ENCODE measurements at places on chromosomes 12 and 14.

DNA sequence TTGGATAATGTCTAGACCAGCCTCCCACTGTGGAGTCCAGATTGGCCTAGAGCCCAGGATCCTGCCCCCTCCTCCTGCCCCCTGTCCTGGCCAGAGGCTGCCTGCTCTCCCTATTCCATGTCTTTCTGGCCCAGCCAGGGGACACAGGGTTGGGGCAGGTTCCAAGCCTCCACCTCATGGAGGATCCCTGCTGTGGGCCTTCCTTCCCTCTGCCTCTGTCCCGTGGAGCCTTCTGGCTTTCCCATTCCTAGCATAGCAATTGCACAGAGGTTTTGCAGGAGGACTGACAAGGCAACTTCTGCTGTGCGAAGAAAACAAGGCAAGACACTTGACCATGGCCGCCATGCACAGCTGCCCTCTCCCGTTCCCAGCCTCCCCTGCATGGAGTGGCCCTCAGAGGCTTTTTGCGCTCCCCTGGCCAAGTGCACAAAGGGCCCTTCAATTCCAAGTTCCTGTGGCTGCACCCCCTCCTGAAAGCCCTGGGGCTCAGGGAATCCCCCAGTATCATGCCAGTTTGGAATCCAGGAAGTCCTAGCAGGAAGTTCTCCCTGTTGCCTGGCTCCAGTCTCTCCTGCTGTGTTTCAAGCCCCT is 42.1 kb downstream of the KRT80 start:
- DNase-seq, result no peak

DNA sequence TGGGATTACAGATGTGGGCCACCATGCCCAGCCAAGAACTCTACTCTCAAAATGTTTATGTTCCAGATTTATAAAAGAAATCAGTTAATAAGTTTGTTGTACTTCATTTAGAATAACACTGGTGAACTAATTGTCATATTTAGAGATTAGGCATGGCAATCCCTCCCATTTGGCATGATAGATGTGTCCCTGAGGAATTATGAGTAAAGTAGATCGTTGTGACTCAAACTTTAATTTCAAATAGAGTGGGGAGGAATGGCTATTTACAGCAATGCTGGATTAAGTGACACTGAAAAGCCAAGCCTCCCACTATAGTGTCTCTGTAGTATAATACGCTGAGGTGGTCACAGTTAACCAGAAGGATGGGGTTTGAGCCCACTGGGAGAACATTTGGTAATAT is 39.3 kb upstream of the RTRAF start:
- DNase-seq, result no peak

- DNase-seq, result no peak
Observed at GRCh38 chr12:112543751-112544150, 125.0 kb downstream of the PTPN11 start.

DNA sequence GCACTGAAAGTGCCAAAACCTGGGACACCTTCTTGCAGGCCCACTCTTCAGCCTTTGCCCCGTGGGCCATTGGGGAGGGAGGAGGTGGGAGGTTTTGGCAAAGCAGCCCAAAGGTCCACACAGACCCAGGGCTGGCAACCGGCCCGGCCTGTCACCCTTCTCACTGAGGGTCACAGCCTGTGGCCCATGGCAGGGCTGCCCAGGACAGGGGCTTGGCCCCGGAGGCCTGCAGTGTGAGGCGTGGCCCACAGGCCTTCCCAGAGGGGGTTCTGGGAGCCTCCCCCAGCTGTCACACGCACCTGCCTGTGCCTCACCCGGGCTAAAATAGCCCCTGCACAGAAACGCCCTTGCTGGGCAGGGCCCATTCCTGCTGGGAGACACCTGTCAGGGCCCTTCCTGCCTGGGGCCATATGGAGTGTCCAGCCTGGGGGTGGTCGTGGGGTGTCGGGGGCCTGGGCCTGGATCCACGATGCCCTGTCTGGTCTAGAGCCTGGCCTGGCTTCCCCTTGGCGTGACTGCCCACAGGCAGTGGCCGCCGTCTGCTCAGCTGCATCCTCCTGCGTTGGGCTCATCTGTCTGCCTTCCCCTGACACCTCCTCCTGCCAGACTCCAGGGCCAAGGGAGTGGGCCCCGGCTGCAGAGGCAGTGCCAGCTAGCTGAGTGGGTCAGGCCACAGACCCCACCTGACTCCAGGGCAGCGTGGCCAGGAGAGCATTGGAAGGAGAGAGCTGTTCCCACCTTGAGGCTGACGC is 19.2 kb downstream of the PACS2 start:
- DNase-seq, result no peak

GRCh38 chr14:104697892-104698583 is 8.6 kb downstream of the INF2 start:
- no peak for DNase-seq

DNA sequence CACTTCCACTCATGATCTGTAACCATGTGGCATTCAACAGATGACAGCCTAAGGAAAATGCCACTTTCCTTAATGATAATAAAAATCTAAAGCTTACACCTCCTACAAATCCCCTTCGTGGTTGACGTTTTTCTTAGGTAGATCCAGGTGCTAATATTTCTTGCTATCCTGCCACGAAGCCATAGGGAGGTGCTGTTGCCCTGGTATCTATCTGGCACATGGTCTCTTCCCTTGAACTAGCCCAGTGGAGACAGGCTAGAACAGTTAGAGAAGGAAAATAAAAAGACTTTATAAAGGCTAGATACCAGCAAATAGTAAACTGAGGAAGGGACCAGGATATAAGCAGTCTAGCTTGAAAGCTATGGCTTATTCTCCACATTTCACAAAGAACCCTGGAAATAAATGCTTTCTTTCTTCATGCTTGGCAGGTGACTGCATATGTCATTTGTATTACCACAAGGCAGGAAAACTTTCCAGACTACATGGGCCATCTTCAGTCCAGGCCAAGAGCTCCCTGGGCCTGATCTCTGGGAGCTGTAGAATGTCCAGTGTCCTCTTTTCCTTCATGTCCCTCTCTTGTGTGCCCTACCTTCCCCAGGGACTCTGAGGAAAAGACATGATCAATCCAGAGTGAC is 15.3 kb downstream of the SPIC start:
- DNase-seq, result no peak

DNA sequence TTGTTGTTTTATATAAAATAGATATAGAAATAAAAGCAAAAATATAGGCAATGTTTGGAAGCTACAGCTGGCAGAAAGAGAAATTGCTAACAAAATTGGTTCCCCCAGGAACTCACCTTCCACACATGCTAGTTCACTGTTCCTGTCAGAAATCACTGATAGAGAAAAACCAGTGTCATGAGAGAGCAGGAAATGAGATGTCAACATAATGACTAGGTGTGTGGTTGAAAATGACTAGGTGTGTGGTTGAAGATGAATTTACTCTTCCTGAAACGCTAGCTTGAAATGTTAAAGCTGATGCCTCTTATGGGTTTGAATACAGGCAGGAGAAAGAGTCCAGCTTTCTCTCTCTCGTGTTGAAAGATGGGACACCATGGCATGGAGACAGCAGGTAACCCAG is 216.3 kb downstream of the C12orf42 start:
- DNase-seq, result no peak

DNA sequence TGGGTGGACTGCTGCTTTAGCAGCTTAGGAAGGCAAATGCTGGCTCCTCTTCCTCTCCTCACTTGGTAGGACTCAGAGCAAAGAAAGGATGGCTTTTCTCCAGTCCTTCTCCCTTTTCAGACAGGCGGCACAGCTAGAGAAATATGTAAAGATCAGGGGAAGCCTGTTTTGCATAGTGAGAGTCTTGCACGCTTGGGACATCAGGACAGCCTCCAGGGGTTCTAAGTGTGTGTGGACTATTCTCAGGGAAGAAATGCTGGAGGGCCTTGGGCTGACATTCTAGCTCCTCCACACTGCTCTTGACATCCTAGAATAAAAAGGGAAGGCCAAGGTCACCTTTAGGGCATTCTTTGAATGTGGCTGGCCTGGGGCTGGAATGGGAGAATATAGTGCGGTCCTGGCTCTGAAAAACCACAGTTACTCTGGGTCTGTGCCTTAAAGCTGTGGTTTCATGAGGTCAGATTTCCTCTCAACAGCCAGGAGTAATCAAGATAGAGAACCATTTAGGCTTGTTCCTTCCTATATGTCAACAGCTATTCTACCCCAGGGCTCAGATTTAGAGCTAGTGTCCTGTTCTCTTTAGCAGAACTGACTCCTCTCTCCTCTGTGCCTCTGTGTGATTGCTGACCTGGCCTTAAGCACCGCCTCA is 24.3 kb downstream of the CMA1 start:
- no peak for DNase-seq

DNA sequence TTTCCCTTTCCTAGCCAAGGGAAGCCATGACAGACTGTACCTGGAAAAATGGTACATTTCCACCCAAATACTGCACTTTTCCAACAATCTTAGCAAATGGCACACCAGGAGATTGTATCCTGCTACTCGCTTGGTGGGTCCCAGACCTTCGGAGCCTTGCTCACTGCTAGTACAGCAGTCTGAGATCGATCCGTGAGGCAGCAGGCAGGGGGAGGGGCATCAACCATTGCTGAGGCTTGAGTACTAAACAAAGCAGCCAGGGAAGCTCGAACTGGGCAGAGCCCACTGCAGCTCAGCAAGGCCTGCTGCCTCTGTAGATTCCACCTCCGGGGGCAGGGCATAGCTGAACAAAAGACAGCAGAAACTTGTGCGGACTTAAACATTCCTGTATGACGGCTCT is 218.8 kb downstream of the LRIG3 start:
- DNase-seq, result no peak

DNA sequence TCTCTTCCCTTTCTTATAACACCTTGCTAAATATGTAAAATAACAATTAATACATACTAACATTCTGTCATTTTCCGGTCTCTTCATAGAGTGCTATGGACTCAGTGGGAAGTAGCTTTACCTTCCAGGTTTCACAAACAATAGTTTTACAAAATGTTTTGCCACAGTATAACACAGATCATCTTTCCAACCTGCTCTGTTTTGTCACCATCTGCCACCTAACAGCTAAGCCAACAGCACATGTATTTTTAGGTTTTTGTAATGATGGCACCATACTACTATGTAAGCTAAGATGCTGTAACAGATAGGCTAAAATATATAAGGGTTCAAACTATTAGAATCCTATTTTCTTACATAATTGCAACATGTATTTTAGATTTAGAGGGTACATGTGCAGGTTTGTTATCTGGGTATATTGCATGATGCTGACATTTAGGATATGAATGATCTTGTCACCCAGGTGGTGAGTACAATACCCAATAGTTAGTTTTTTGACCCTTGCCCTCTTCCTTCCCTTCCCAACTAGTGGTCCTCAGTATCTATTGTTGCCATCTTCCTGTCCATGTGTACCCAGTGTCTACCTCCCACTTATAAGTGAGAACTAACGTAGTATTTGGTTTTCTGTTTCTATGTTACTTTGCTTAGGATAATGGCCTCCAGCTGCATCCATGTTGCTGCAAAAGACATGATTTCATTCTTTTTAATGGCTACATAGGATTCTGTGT is 8.7 kb downstream of the RHOJ start:
- DNase-seq, result no peak

- DNase-seq, result peak; percentile 14
Observed at GRCh38 chr14:98494582-98494981, 777.4 kb downstream of the BCL11B start.

DNA sequence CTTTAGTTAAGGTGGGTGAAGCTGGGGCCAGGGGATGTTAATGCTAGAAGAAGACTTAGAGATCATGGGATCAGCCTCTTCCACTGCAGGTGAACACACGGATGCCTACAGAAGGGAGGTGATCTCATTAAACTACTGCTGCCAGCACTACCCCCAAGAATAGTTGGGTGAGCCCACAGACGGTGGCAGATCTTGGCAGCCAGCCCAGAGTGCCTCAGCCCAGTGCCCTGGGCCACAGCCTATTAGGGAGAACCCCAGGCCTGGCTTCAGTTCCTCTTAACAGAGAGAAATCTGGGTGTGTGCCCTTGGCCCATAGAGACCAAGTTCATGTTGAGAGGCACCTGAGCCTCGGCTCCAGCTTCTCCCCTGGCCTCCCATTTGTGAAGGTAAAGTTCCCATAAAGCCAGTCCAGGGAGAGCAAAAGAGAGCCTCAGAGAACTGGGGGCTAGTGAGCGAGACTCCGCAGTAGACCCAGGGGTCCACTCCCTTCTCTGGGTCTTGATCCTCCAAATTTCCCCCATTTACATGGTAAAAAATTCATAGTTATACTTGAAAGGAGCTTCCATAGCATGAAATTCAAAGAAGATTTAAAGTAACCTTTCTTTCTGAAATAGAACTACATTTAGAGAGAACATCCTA is 125.0 kb upstream of the CCND2 start:
- DNase-seq, result peak; percentile 41

DNA sequence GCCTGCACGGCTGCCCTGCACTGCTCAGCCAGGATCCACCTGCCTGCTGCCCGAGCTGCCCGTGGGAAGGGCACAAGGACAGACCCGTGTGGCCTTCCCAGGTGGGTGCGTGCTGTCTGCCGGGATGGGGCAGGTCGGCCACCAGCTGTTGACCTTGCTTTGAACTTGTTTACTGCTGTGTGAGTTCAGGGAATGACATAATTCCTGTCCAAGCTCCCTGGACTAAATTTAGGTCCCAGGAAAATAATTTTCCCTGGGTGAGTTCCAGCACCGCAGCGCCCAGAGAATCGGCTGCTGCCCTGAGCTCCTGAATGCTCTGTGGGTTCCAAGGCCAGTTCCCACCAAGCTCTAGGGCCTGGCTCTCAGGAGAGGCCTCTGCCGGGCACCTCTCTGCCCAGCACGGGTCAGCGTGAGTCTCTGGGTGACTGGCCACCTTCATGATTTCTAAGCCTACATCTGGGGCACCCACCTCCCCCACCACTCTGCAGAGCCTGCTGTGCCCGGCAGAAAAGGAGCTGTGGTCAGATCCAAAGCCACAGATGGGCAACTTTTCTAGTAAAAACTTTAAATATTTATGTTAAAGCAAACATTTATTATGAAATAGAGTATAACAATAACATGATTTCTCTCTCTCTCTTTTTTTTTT is 27.2 kb upstream of the MLXIP start:
- DNase-seq, result no peak

DNA sequence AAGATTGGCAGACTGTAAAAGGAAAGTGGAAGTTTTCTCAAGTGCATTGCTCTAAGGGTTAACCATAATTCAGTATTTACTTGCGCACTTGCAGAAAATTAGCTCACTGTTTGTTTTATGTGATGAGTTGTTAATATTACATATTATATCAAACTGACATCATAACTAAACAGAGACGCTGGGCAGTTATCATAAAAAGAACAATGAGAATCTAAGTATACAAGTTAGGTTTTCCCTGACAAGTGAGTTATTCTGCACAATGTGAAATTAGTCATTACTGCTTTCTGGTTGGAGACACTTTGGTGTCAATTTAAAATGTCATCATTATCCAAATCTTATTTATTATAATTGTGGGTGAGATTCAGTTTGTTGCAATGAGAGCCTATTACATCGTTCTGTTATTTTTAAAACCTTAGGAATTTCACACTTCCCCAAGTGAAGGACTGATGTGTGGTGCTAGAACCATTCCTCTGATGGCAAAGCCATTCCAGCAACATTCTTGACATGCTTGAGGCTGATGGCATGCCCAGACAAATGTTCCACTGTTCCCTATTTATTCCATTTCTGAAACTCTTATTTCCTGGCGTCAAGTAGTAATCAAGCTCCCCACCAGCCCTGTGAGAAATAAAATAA is 90.1 kb upstream of the FLRT2 start:
- DNase-seq, result no peak

GRCh38 chr12:52415870-52416750 is 10.0 kb upstream of the KRT82 start:
- DNase-seq, result no peak

- no peak for DNase-seq
Observed at GRCh38 chr12:58069268-58069963, 128.0 kb downstream of the ATP23 start.

- peak; percentile 56 for DNase-seq
Observed at GRCh38 chr14:88792473-88793258, at the start of gene EML5. Gene EML5 (minus strand): TSS chr14:88792953. CDS start chr14:88792503, 450 bp downstream.
